GM12865 (cell line): ENCODE measurements at places on chromosomes 1 and 21.

DNA sequence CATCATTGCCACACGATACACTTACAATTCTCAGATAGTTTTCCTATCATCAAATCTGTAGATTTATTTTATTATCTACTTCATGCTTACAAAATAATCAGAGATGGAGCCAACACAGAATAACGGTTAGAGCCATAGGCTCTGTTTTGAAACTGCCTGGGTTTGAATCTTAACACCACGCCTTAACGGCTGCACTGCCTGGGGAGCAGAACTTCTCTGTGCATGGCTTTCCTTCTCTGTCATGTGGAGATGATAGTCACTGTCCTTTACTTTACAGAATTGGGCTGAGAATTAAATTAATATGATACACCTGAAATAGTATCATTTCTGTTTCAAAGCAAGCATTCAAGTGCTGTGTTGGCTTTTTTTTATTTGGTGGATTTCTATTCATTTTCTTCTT is 177.8 kb downstream of the HMCN1 start:
- DNase-seq, result no peak

- DNase-seq, result no peak
Observed at GRCh38 chr1:151267760-151268159, 13.2 kb downstream of the PSMD4 start.

DNA sequence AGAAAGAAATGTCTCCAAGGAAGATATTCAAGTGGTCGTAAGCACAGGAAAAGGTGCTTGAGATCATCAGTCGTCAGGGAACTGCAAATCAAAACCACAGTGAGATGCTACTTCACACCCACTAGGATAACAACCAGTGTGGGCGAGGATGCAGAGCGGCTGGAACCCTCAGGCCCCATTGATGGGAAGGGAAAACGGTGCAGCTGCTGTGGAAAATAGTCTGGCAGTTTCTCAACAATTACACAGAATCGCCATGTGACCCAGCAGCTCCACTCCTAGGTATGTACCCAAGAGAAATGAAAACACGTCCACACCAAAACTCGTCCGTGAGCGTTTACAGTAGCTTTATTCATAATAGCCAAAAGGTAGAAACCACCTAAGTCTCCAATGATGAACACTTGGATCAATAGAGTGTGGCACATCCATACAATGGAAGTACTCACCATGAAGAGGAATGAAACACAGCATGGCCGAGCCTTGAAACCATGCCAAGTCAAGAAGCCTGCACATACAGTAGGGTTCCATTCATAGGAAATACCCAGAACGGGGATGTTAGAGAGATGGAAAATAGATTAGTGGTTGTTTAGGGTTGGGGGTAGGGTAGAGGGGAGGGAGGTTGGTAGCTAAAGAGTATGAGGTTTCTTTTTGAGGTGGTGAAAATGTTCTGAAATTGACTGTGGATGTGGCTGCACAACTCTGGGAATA is 6.1 kb downstream of the DFFB start:
- DNase-seq, result no peak

- DNase-seq, result no peak
Observed at GRCh38 chr1:4755301-4755845, 101.0 kb downstream of the AJAP1 start.

DNA sequence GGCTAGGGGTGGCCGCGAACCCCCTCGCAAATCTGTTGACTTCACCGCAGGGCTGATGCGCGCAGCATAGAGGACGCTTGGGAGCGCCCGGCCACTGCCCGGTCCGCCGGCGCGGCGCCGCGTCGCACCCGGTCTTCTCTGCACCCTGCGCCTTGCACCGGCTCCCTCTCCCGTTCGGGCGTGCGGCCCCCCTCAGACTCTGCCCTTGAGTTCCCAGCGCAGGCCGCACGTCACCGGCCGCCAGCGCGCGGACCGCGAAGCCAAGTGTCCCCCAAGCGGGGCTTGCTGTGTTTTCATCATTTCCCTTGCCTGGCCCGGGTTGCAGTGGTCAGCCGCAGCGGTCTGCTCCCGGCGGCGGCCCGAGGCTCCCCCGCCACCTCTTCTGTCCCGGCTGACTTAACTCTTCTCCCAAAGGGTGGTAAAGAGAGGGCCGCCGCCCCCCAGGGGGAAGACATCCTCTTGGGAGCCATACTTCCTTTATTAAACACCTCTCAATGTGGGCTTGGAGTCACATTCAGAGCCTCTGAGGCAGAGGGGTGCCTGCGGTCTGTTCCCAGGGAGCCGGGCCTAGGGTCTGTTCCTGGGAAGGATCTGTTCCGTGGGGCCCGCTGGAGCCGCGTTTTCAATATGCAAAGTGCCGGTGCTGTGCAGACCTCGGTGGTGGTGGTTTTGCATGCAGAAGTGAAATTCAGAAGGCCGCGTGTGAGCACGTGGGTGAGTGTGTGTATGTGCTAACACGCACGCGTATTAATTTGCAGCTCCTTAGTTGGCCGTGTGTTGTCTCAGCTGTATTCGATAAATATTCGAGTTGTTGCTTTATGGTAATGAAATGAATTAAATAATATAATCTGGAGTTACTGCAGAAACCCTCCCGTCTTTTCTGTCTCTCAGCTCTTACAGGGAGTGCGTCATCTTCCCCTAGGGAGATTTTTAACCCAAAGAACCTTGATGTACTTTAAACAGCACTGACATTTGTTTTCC is 17.6 kb downstream of the PBX1 start:
- DNase-seq, result no peak

GRCh38 chr1:31762323-31762722 is 1.8 kb downstream of the ADGRB2 start:
- no peak for DNase-seq

DNA sequence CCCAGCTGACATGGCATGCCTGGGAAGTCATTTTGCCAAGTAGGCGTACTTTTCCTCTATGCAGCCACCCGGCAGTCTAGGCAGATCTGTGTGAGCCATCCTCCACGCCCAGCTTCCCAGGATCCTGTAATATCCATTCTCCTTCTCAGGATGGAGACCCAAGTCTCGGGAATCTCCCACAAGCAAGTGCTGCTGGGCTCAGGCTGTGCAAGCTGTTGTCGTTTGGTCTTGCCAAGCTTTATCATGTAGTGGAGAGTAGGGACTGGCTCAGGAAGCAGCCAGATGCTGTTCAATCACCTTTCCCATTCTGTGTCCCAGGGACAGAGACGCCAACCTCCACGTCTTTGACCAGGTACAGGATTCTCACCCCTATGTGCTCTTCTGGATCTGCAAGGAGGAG is 191.1 kb upstream of the TMEM51 start:
- DNase-seq, result no peak

DNA sequence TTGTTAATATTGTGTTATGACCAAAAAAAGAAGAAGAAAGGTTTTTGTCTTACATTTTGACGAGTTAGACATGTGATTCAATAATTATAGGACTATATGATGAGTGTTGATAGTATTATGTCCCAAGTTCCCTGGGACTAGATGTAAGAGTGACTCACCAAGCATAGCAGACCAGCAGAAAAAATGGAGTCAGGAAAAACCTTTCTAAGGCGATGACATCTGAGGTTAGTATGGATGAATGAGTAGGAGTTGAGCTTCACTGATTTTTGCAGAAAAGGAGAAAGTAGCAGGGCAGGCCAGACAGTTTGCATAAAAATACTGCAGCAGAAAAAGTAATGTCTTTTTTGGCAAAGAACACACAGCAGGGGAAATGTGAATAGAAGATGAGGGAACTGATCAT is 1041.3 kb upstream of the ADGRL4 start:
- DNase-seq, result no peak

DNA sequence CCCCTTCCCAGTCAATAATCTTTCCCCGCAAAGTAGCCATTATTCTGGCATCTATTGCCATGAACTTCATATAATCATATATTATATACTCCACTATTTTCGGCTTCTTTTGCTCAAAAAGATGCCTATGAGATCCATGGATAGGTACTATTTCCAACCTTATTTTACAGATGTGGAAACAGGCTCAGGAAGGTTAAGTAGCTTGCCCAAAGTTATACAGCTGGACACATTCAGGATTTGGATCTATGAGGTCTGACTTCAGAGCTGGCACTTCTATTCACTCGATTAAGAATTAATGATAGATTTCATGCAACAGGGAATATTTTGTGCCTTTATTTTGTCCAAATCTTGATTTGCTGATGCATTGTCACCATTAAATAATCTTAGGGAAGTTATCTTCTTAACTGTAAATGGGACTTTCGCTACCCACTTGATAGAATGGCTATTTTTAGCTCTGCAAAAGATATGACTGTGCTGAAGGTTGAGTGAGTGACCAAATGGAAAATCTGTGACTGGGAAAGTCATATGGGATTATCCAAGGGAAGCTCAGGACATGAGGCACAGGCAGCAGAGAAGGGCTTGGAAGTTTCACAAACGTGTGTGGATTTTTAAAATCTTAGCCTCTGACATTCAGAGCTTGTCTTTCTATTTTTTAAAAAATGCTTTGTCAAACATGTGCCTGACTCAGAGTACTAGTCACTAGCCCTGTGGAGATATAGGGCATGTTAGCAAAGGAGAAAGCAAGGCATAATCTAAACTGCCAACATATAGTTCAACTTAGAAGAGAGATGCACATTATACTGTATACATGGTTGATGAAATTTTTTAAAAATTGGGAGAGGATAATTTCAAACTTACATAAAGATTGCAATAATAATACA is 36.5 kb downstream of the GIPC2 start:
- DNase-seq, result no peak

DNA sequence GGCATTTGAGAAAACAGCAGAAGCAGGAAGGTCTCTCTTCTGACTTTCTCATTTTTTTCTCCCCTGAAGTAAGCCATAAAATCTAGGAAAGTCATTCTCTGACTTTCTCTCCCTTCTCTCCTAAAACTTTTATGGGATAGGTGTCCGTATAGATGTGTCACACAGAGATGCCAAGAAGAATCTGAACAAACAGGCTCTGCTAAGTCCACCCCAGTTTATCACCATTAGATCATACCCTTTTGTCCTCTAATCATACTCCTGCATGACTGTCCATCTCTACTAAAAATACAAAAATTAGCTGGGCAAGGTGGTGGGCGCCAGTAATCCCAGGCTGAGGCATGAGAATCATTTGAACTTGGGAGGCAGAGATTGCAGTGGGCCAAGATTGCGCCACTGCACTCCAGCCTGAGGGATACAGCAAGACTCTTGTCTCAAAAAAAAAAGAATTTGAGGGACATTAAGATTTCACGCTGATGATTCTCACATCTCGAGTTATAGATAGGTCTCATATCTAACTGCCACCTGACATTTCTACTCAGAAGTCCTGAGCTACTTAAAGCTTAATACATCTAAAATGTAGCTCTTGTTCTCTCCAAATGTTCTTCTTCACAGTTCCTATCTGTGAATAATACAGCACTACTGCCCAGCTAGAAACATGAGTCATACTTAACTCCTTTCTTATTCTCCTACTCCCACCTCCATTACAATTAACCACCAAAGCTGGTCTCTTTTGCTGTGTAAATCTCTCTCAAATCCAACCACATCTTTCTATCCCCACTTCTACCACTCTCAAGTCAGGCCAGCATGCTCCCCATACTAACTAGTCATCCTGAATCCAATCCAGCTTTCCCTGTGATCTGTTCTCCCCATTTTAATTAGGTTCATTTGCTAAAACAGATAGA is 47.7 kb downstream of the ZNF644 start:
- DNase-seq, result no peak

GRCh38 chr1:53622531-53622930 is 116.4 kb downstream of the GLIS1 start:
- no peak for DNase-seq

- no peak for DNase-seq
Observed at GRCh38 chr1:19045898-19046880, 89.7 kb upstream of the IFFO2 start.

- DNase-seq, result no peak
Observed at GRCh38 chr1:231563247-231563646, 34.8 kb downstream of the TSNAX start.

- DNase-seq, result no peak
Observed at GRCh38 chr1:52153010-52153409, 11.1 kb downstream of the ZFYVE9 start.

DNA sequence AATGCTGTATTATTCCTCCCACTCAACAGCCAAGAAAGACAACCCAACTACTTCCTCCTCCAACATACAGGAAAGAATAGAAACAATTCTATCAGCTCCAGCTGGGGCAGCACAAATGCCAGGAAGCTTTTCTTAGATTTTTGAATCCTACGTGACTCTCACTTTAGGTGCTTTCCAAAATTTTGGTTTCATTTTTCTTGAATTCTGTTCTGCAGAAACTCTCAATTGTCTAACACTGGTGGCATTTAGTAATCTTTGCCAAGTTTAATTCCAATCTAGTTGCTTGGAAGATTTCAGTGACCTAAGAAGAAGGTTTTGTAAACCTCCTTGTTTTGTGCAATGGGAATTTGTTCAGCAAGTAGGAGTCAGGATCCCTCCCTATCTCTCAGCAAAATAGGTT is 37.1 kb upstream of the DOCK7 start:
- DNase-seq, result peak; percentile 27

GRCh38 chr1:100325415-100326324 is 26.6 kb upstream of the CDC14A start:
- DNase-seq, result no peak

GRCh38 chr1:226657895-226658545 is 81.1 kb downstream of the ITPKB start:
- DNase-seq, result no peak

GRCh38 chr1:160410406-160411005 is 10.1 kb downstream of the VANGL2 start:
- no peak for DNase-seq

DNA sequence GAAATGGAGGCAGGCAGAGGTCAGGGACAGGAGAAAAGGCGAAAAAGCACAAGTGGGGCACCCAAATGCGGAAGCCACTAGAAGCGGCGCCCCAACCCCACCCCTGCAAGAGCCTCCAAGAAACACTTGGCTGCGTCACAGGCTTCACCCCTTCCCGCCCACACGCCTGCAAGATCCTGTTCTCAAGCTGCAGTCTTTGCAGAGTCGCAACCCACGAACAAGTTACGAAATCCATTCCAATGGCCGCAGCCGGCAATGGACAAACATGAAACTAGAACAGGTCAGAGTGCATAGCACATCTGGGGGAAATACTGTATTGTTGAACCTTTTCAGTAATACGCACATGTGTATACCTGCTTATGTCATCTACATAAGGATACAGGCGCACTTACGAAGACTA is 103.6 kb downstream of the PSMG1 start:
- DNase-seq, result no peak
